G401 (cell line): ENCODE measurements at places on chromosomes 4 and X. TPM values are rescaled to one million over a fixed set of nuclear protein-coding genes. Genes with fewer than 3 reads are reported as not detected.
A peak's percentile ranks its signal among the peaks of the same experiment; 100 is the strongest.

- no peak for DNase-seq
Measured at GRCh38 chr4:33914386-33914785, 2329.9 kb downstream of the ARAP2 start.

GRCh38 chr4:82677327-82677726 lies 115.5 kb upstream of the TMEM150C start:
- DNase-seq = no peak

- no peak for DNase-seq
Measured at GRCh38 chr4:173703021-173703420, 173.0 kb upstream of the HAND2 start.

The XG gene
- 0.51 TPM in 1 of 2 replicates, not detected in the other for total RNA-seq

DNA sequence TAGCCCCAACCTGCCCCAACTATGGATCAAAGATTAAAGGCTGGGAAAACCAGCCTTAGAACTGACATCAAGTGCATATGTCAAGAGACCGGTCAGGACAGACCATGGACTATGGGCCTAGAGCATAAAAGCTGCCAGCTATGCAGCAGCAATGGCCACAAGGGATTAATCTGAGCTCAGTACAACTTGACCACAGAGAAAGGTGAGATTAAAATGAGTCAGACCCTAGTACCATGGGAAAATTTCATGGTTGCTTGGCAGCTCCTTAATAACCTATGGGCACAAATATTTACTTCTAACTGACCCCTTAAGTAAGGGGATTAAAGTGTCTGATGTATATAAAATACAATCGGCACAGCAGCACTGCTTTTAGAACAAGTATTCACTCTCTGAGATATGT lies 54.4 kb downstream of the CBR4 start:
- DNase-seq = no peak

DNA sequence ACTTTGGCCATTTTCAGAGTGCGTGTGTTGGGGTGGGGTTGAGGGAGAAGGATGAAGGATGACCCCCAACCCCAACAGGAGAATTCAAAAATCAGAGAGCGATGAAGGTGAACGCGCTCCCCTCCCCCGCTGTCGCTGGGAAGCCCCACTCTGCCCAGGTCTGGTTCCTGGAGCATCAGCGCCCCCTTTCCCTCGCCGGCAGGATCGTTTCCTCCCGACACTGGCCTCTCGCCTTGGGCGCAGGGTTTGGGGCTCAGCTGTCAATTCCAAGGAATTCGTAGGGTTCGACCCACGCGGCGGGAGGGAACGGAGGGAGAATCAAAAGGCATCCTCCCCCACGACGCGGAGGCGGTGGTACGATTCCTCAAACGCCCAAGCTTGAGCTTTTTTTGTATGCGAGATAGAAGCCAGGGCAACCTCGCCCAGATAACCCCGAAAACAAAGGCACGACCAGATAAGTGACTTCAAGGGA lies 1.0 kb upstream of the PDGFRA start:
- peak; percentile 36 for DNase-seq

The NUDT10 gene
- total RNA-seq = 0.12 TPM in 1 of 2 replicates, not detected in the other

GRCh38 chr4:139988863-139989765 lies 164.9 kb downstream of the MAML3 start:
- DNase-seq = no peak

The CD40LG gene
- not detected in 2 replicates for total RNA-seq

The SCML2 gene
- 6.2 and 9.3 TPM in 2 replicates for total RNA-seq

The CLCN4 gene
- 2.6 and 3.6 TPM in 2 replicates for total RNA-seq

DNA sequence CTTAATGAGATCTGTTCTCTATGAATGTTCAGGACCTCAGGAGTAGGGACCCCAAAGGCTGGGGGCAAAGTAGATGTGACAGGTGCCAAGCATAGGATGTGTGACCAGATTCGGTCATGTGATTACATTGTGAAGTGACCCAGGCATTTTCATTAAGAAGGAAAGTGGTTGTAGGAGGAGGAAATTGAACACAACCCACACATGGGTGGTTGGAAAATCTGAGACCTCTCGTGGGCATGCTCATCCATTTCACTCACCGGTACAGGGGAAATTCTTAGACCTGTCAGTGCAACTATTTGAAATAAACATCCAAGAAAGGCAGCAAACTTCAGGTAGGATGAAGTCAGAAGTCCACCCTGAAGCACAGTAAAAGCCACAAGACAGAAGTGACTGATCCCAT lies 43.5 kb upstream of the CD99 start:
- DNase-seq = no peak

DNA sequence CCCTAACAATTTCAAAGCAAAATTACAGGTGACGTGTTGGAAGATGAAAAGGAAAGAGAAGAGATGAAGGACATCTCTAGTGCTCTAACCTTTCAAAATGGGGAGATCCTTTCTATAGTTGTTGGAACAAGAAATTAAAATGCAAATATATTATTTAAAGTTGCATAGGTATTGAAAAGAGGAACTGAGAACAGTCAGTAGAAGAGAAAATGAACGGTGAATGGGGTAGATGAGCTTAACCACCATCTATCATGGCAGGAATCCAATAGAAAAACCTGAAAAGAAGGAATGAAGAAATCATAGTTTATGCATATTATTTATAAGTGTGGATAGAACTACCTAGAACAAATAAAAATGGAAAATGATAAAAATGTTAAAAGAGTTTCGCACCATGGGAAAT lies 42.0 kb downstream of the ANXA5 start:
- no peak for DNase-seq

The SRPK3 gene
- total RNA-seq = 0.06 TPM in 1 of 2 replicates, not detected in the other

GRCh38 chrX:142296421-142296820 lies 91.3 kb upstream of the MAGEC2 start:
- DNase-seq = no peak

- no peak for DNase-seq
Measured at GRCh38 chrX:63664083-63664482, 120.9 kb downstream of the ARHGEF9 start.
